ENCODE measurements at places on chromosomes 2 and 18.

- no peak for DNase-seq
Observed at GRCh38 chr2:122098306-122098705, 342.9 kb downstream of the TSN start.

DNA sequence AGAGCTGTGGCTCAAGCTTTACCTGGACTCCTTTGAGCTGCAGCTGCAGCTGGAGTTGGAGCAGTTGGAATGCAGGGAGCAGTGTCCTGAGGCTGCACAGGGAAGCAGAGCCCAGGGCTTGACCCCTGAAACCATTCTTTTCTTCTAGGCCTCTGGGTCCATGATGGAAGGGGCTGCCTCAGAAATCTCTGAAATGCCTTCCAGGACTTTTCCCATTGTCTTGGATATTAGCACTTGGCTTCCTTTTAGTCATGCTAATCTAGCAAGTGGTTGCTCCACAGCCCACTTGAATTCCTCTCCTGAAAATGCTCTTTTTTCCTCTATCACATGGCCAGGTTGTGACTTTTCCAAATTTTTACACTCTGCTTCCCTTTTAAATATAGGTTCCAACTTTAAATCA lies 108.6 kb upstream of the RNF152 start:
- DNase-seq = no peak

DNA sequence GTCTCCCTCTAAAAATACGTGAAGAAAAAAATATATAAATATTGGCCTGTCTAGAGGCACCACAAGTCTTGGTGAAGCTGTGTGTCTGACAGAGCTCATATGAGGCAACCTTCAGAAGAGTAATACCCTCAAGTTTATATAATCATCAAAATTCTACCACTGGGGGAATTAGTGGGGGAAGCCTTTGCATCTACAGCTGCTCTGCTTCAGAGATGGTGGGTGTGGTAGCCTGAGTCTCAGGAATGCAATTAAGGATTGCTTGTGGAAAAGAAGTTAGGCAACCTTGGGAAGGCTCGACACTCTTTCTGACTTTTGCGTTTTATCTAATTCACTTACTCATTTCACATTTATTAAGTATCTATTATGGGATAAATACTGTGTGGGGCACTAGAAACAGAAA lies 17.4 kb downstream of the TPGS2 start:
- no peak for DNase-seq

GRCh38 chr18:54776282-54776977 lies 51.8 kb upstream of the RAB27B start:
- DNase-seq = peak; percentile 7

- DNase-seq = no peak
Observed at GRCh38 chr18:63263444-63263843, 56.1 kb downstream of the BCL2 start.

DNA sequence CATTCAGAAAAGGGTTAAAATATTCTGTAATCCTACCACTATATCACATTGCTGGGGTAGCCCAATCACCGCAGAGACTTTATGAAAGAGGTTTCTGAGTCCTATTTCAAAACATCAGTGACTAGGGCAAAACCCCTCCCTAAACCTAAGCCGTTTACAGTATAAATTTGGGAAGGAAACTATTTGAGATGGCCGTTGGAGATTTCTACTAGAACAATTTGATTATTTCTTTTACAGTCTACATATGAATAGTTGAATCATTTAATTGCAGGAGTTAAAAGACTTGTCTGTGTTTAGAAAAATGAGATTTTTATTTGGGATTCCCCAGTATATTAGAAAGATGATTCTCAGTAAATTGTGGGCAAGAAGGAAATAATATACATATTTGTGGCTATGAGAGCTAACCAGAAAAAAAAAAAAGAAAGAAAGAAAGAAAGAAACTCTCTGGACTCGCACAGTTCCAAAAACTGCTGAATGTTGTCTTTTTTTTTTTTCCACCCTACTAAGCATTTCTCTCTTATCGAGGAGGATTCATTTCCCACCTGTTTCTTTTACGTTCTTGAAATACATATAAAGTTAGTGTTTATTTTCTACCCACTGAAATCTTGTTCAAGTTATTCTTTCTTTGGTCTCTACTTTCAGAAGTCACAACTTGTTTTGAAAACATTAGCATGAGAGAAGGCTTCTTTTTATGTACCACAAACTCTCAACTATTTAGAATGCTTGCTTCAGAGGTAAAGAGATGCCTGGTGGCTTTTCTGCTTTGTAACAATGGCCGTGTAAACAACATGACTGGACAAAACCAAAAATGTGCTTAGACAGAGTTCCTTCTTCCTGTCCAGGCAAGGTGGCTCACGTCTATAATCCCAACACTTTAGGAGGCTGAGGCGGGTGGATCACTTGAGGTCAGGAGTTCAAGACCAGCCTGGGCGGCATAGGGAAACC lies 65.9 kb downstream of the BCL2 start:
- DNase-seq = no peak

DNA sequence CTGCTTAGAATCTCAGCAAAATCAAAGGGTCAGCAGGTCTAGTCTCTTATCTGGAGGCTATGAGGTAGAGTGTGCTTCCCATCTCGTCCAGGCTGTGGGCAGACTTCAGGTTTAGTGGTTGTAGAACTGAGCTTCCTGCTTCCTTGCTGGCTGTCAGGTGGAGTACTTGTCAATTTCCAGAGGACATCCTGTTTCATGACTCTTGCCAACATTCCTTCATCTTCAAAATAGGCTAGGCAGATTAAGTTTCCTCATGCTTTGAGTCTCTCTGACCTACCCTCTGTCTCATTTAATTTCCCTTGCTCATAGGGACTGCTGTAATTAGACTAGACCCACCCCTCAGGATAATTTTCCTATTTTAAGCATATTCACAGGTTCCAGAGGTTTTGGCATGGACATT lies 562.6 kb downstream of the SPAG16 start:
- no peak for DNase-seq

DNA sequence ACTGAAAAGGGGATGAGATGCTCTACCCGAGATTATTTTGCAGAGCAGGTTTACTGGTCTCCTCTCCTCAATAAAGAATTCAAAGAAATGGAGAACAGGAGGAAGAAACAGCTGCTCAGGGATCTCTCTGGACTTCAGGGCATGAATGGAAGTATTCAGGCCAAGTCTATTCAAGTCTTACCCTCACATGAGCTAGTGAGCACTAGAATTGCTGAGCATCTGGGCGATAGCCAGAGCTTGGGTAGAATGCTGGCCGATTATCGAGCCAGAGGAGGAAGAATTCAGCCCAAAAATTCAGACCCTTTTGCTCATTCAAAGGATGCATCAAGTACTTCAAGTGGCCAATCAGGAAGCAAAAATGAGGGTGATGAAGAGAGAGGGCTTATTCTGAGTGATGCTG lies 60.0 kb downstream of the PIKFYVE start:
- DNase-seq = no peak

DNA sequence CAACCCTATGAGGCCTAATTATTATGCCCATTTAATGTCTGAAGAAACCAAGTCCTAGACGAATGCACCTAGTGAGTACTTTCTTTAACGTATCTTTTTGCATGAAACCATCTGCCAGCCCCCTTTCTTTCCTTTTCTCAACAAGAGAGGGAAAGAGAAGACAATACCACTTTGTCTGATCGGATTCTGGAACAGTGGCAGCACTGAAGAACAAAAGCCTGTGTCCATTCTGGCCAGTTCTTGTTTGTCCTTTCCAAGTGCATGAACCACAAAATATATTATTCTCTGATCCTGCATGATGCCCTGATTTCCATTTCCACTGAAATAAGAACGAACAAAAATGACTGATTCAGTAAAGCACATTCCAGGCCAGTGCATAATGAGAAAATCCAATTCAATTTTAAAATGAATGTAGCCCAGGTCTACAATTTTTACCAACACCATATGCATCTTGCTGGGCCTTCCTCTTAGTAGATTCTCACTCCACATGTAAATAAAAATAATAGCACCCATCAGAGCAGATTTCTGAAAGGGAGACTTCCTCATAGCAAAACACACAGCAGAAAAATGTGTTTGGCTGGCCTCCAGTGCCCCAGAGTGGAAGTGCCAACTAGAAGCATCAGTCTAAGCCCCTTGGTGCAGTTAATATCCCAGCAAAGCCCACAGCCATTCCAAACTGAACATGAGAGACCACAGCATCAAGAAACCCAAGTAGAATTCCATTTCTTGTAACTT lies 422.6 kb upstream of the ID2 start:
- no peak for DNase-seq

GRCh38 chr2:240254337-240255164 lies 114.1 kb upstream of the OTOS start:
- no peak for DNase-seq

- DNase-seq = no peak
Observed at GRCh38 chr2:37551783-37552182, 119.7 kb downstream of the CDC42EP3 start.

DNA sequence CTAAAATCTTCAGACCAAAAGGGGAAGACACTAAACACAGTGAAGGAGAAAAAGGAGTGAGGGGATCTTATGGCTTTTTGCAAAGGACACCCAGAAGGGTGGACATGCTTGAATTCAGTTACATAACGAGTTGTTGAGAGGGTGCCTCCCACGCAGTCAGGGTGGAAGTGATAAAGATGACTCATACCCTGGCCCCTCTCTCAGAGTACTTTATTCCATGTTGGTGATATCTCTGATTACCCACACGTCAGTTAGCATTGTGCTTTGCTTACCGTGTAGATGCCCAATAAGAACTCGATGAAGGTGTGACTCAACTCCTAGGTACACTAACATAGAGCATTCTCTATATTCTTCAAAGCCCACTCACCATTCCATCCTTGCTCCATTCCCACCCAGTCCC lies 44.4 kb downstream of the EN1 start:
- DNase-seq = no peak

GRCh38 chr2:56314796-56315195 lies 131.0 kb downstream of the CCDC85A start:
- DNase-seq = no peak

DNA sequence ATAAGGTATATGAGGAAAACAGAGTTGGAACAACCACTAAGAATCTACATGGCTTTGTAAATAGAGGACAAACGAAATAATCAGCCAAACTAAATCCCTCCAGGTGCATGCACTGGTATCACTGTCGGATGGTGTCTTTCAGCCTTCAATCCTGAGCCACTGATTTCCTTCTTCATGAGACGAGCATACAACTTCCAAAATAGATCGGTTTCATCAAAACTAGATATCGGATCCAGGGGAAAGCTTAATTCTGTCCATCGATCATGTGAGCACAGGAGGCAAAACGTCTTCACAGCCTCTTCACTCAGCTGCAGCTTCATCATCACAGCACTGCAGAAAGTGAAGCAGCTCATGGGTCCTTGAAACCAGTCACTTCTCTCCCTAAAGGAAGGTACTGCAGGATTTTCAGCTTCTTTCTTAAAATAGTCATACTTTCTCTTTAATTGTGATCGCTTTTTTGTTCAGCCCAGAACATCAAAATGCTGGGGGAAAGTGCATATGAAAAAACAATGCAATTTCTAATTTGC lies 80.5 kb downstream of the DTNB start:
- no peak for DNase-seq

- no peak for DNase-seq
Observed at GRCh38 chr2:3317871-3318590, 59.6 kb downstream of the EIPR1 start.

DNA sequence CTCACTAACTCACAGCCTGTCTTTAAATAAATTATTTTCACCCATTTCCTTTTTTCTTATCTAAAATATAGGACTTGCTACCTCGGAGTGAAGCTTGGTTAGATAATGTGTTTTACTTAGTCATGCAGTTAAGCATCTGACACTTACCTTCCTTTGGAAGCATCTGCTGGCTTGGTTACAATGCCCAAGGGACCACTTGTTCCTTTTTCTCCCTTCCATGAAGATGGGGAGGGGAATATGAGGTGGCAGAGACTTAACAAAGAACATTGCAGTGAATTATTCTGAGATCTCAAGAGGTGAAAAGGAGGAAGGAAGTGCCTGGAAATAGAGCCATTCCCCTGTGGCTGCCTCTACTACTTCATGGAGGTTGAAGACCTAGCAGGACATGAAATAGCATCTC lies 145.4 kb upstream of the FOSL2 start:
- DNase-seq = no peak

- no peak for DNase-seq
Observed at GRCh38 chr2:143422681-143423080, 293.5 kb downstream of the ARHGAP15 start.

- no peak for DNase-seq
Observed at GRCh38 chr2:150410809-150411208, 76.7 kb downstream of the RND3 start.

DNA sequence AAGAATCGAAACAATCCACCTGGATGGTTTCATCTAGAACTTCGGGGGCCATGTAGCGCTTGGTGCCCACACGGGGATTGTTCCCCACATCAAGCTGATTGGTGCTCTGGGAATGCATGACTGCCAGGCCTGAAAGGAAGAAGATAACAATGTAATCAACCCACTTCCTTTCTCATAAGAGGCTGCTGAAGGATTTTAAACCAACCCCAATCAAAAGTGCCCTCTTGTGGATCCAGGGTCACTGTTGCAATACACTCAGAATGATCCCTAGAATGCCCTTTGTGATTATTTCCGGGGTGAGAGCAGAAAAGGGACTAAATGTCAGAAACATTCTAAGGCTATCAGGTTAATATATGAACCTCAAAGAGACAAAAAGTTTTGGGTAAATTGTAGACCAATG lies 115.2 kb downstream of the ACVR1 start:
- no peak for DNase-seq

- no peak for DNase-seq
Observed at GRCh38 chr18:58615140-58616132, 13.5 kb downstream of the ALPK2 start.

- no peak for DNase-seq
Observed at GRCh38 chr2:37215250-37215649, 16.1 kb downstream of the CEBPZ start.

DNA sequence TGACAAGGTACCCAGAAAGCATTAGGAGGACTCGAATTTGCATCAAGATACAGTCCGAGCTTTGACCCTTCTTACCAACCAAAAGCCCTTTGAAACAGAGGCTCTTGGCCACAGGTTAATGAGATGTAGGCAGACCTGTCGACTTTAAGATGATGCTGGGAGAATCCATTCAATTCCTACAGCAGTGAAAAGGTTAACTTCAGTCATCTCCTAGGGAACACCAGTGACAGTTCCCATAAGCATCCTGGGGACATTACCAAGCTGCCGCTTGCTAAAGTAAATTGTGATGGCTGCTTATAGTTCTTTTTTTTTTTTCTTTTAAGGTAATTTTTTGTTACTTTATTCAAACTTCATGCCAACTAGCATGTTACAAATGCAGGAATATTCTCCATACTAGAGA lies 379.3 kb downstream of the SOX11 start:
- DNase-seq = no peak

DNA sequence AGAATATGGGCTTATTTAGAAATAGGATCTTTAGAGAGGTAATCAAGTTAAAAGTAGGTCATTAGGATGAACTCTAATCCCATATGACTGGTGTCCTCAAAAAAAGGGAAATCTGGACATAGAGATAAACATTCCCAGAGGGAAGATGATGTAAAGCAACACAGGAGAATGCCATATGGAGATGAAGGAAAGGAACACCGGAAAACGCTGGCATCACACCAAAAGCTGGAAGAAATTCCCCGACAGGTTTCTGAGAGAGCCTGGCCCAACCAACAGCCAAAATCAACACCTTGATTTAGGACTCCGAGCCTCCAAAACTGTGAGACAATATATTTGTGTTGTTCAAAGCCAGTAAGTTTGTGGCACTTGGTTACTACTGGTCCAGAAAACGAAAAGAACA lies 296.7 kb downstream of the DSEL start:
- DNase-seq = no peak

Measured in SIG-M5 (cell line).